ENCODE measurements at places on chromosomes 2 and 18. TPM values are rescaled to one million over a fixed set of nuclear protein-coding genes. Genes with fewer than 3 reads are reported as not detected.

DNA sequence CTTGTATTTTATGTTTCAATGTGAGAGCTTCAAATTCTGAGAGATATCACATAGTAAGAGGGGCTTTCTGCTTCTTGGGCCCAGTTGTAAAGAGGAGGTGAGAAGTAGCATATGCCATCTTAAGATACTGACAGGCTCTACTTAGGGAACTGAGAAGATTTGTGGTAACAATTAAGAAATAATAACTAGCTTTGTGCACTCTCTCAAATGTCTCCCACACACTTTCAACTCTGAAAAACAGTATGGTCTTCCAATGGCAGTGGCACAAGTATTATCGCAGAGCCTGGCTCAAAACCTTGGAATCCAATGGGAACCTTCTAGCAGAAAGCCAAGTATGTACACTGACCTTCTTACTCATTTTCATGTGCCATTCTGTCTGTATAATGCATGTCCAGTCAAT is 80.3 kb upstream of the FAM237A start:
- H3K4me1 ChIP-seq, result no peaks in the 10 kb centered on the region
- H3K4me3 ChIP-seq, result no peak overlapping the region
- DNase-seq, result no peak
- no peak overlapping the region for H3K27ac ChIP-seq
- no peaks in the 10 kb centered on the region for H3K27me3 ChIP-seq

DNA sequence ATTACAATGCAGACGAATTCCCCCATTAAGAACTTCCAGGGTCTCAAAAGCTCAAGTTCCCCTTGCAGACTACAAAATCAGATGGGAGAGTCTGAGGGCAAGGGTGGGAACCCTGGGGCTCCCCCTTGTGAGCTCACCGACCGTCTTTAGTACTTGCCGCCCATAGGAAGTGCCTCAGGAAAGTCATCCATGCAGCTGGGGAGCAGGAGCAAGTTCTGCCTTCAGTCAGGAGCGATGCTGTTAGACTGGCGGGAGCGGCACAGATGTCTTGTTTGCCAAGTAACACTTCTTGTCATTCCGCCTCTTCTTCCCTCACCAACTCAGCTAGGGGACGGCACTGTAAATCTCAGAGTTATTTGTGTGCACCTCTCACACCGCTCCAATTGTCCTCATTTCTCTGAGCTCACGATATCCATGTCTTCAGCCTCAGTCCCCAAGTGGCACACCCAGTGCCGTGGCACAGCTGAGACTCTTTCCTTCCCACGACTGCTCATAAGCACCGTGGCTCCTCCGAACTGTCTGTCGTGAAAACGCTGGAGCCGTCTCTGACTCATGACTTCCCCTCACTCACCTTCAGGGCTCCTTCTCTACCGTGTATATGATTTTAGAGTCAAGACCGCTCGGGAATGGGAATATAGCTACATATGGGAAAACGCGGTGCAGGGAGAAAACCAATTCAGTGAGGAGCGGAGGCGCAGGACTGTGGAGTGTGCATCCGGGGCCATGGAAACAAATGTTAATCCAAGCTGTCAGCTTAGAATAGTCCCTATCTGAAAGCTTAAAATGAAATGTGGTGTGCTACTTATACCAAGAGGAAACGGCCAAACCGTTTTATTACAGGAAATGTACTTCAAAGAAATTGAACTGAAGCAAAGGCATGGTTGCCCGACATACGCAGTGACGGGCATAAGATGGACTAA is 34.0 kb downstream of the UXS1 start:
- no peak overlapping the region for H3K27ac ChIP-seq
- no peaks in the 10 kb centered on the region for H3K27me3 ChIP-seq
- peaks cover 12% of the 10 kb centered on the region for H3K4me1 ChIP-seq
- H3K36me3 ChIP-seq, result peaks cover 18% of the 10 kb centered on the region

DNA sequence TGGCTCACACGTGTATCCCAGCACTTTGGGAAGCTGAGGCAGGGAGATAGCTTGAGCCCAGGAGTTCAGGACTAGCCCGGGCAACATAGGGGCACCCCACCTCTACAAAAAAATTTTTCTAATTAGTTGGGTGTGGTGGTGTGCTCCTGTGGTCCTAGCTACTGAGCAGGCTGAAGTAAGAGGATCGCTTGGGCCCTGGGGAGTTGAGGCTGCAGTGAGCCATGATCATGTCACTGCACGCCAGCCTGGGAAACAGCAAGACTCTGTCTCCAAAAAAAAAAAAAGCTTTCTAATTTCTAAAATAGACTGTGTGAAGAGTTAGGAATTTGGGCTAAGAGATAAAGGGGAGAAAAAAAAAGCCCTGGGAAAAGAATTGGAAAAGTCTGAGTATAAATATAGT is 51.9 kb upstream of the NAB1 start:
- no peak overlapping the region for H3K4me3 ChIP-seq
- no peaks in the 10 kb centered on the region for H3K36me3 ChIP-seq
- no peak overlapping the region for H3K27ac ChIP-seq
- no peaks in the 10 kb centered on the region for H3K27me3 ChIP-seq
- no peak for DNase-seq

DNA sequence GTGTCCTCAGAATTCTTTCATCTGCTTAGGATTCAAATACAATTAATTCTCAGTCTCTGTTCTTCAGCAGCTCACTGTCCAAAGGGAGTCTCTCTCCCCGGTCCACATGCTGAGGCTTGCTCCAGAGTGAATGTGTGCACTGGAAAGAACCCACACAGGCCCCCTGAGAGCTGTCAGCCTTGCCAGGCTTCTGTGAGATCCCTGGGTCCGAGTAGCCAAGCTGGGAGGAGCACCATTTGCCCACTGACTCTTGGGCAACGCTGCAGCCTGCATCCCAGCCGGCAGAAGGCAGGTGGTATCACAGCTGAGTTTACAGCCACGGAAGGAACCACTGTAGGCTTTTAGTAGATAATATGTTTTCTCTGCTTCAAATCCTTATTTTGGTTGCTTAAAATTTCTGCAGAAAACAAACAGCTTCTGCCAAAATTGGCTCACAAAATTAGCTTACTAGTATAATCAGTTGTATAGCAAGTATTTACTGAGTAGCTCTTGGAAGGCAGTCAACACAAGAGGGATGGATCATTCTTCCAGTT is 21.4 kb upstream of the LTBP1 start:
- no peaks in the 10 kb centered on the region for H3K27me3 ChIP-seq
- H3K36me3 ChIP-seq, result no peaks in the 10 kb centered on the region
- H3K4me1 ChIP-seq, result no peaks in the 10 kb centered on the region
- DNase-seq, result peak; percentile 49

DNA sequence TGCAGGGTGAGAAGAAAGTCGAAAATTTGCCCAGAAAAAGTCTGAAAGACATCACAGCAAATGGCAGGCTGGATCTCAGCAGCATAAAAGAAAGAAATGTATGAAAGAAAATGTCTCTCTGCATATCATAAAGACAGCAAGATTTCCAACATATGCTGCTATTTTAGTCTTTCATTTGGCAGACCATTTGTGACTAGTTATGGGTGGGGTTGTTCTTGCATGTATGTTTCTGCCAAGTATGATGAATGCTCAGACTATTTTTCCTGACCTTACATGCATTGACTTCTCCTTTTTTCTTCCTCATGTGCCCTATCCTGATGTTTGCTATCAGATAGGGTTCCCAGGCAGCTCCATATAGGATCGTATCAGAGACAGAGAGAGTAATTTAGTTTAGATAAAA is 58.5 kb upstream of the PARD3B start:
- H3K27me3 ChIP-seq, result no peaks in the 10 kb centered on the region
- no peaks in the 10 kb centered on the region for H3K36me3 ChIP-seq
- no peak overlapping the region for H3K27ac ChIP-seq
- no peaks in the 10 kb centered on the region for H3K4me1 ChIP-seq

- no peaks in the 10 kb centered on the region for H3K27me3 ChIP-seq
- no peaks in the 10 kb centered on the region for H3K4me1 ChIP-seq
- peaks cover 3% of the 10 kb centered on the region for H3K36me3 ChIP-seq
These were observed 107.2 kb downstream of the GALNT1 start for GRCh38 chr18:35688757-35689156.

DNA sequence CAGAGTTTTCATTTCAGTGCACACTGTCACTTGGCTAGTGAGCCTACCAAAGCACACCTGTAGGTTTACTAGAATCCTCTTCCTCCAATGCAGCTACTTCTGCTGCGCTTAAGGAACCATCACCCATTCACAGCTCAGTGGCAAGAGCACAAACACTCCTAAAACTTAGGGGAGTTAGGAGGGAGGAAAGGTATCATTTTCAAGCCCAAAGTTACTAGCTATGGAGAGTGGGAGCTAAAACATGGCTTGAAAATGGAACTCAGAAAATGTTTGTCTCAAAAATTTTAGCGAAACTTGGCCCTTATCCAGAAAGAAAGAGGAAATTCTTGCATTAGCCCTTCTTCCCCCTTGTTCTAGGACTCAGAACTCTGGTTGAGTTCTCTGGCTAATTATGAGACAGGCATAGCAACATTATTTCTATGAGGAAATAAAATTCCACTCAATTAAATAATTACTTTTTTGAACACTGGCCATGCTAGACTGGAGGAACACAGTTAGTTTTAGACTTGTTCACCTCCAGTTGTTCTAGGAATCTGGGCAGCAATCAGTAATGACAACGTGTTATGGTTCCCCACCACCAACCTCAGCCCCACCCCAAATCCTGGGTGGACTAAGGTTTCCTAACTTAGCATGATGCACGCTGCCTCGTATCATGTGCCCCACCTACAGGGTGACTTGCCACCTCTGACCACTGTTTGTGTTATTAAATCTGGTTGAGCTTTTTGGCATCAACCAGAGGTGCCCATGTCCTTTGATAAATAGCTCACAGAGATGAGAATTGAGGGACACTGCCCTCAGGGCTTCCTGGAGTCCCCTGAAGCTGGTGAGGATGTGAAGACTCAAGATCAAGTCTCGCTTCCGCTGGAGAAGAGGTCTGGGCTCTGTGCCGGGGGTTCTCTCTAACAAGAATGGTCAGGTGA is 32.8 kb downstream of the LPIN2 start:
- H3K4me3 ChIP-seq, result no peak overlapping the region
- no peak for DNase-seq
- H3K27ac ChIP-seq, result no peak overlapping the region
- H3K27me3 ChIP-seq, result no peaks in the 10 kb centered on the region

GLI2 gene
- 9.5 TPM for polyA plus RNA-seq

CNGA3 gene
- polyA plus RNA-seq, result 15.2 TPM

ZCCHC2 gene
- polyA plus RNA-seq, result 15.2 TPM

Measured in spinal cord (tissue), 10 donors.